ENCODE measurements at places on chromosomes 4 and X.

DNA sequence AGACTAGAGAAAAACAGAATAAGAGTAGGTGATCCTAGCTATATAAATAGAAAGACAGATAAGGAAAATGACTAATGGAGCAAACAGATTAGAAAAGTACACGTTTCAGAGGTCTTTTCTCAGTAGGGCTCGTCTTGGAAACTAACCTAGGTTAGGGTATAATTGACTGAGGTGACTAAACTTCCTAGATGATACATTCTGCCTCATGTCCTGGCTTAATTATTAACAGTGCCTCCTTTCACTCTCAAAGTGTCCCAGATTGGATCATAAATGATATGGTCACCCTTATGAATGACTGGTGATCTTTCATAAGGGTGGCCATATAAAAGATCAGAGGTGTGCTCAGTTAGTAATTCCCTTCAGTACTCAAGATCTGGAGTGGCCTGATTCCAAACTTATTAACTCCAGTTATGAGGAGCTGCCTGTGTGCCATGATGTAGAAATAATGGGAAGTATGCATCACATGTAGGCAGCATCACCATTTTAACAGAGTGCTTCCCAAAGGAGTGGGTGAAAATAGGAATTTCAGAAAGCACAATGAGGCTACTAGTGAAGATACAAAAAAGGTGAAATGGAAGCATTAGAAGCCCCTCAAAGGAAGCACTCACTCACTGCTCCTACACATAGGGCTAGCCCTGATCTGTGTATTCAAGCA lies 14.7 kb upstream of the GRIA3 start:
- DNase-seq = no peak

- DNase-seq = no peak
These were observed 23.8 kb upstream of the NSG1 start for GRCh38 chr4:4362991-4363697.

GRCh38 chrX:25083661-25084060 lies 67.9 kb upstream of the ARX start:
- DNase-seq = no peak

- DNase-seq = no peak
These were observed 32.8 kb downstream of the HDAC8 start for GRCh38 chrX:72539822-72540221.

GRCh38 chr4:141350122-141350905 lies 129.6 kb downstream of the ZNF330 start:
- no peak for DNase-seq

GRCh38 chr4:17033025-17033767 lies 134.8 kb upstream of the LDB2 start:
- DNase-seq = no peak

DNA sequence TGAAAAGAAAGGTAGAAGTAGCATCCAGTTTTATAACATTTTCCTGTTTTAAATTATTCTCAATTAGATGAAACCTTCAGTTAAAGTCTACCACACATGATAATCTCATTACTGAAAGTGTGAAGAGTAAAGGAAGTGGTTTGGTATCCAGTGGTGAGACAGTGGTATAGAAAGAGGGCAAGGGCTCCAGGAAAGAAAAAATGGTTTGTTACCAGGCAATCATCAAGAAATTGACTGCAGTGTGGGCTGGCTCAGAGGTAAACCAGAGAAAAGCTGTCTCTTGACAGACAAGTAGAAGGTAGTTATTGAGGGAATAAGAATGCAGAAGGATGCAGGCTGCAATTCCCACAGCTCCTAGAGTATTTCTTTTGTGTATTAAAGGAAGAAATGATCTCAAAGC lies 406.2 kb downstream of the TLL1 start:
- no peak for DNase-seq

- DNase-seq = no peak
These were observed 230.9 kb downstream of the C4orf33 start for GRCh38 chr4:129326571-129327460.

DNA sequence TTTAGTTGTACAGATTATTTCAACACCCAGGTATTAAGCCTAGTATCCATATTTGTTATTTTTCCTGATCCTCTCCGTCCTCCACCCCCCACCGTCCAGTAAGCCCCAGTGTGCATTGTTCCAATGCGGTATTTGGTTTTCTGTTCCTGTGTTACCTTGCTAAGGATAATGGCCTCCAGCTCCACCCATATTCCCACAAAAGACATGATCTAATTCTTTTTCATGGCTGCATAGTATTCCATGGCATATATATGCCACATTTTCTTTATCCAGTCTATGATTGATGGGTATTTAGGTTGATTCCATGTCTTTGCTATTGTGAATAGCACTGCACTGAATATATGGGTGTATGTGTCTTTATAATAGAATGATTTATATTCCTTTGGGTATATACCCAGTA lies 22.1 kb upstream of the LNX1 start:
- no peak for DNase-seq

DNA sequence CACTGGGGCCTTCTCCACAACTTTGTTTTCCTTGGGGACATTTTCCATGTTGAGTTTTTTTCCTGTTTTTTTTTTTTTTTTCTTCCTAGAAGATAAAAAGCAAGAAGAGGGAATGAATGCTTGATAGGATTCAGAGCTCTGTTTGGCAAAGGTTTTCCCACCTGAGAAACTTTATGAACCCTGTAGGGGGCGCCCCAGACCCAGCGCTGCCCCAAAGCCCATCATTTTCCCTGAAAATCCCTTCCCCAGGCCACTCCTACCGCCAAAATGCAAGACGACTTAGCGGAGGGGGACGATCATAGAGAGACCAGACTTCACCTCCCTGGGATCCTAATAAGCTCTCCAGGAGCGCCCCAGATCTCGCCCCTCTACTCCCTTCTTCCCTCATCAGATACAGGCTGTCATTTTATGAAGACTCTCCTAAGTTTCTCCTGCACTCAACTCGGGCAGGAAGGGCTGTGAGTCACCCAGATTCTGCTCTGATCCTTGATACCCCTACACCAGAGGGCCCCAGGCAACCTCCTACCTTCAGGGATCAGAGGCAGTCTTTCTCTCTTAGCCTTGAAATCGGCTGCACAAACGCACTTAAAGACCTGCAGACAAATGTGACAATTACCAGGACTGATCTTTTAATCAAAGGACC lies 1.4 kb downstream of the BEX5 start:
- peak; percentile 35 for DNase-seq

DNA sequence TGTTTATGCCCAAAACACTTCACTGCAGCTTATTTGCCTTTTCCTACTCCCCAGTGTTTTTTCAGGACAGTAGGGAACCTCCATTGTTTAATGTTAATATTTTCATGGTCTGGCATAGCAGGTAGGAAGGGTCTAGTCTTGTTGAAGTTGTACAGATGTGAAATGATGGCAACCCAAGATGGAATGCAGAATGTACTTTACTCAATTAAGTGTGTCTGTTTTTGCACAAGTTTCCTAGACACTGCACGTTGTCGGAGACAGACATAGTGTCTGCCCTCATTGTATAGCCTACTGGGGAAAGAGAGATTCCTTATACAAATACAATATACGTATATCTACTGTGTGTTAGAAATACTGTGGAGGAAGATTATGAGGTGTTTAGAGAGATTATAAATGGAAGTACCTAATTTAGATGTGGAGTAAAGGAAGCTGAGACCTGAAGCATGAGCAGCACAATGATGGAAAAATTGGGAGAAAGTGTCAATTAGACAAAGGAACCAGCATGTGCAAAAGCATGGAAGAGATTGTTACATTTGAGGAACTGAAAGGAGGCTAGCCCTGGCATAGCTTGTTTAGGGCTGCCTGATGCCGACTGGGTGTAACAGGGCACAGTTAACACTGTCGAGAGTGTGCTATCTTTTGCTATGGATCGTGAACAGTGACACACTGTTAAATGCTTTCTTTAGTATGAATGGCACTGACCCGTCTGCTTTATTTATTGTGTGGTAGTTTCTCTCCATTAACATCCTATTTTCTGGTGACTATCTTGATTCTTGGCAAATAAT lies 18.4 kb downstream of the CPEB2 start:
- no peak for DNase-seq

DNA sequence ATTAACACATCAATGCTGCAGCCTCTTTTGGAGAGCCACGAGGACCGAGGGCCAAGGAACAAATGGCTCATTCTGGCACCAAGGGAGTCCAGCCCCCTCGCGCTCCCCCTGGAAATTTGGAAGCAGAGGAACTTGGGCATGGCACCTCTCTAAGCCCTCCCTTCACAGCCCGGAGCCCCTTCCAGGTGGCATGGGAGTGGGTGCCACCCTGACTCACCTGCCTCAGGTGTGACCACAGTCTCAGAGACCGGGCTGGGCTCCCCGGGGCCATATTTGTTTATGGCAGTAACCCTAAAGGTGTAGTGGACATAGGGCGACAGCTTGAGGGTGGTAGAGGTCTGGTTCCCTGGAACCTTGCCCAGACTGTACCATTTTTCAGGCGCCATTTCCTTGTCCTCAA lies 18.8 kb downstream of the L1CAM start:
- no peak for DNase-seq

DNA sequence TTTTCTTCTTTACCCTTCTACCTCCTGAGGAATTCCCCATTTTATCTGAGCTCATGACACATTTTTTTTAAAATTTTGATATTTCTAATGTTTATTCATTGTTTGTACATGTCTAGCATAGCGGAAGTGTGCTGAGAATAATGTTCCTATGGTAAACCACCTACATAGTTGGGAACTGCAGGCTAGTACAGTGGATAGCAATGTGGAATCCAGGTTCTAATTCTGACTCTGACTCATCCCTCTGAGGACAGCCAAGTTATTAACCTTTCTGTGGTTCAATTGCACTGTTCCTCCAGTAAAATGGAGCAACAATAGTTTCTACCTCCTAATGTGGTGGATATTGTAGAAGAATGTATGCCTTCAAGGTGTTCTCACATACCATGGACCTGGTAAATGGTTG lies 20.6 kb upstream of the APELA start:
- DNase-seq = no peak

GRCh38 chrX:114903618-114904017 lies 113.8 kb downstream of the IL13RA2 start:
- DNase-seq = no peak

DNA sequence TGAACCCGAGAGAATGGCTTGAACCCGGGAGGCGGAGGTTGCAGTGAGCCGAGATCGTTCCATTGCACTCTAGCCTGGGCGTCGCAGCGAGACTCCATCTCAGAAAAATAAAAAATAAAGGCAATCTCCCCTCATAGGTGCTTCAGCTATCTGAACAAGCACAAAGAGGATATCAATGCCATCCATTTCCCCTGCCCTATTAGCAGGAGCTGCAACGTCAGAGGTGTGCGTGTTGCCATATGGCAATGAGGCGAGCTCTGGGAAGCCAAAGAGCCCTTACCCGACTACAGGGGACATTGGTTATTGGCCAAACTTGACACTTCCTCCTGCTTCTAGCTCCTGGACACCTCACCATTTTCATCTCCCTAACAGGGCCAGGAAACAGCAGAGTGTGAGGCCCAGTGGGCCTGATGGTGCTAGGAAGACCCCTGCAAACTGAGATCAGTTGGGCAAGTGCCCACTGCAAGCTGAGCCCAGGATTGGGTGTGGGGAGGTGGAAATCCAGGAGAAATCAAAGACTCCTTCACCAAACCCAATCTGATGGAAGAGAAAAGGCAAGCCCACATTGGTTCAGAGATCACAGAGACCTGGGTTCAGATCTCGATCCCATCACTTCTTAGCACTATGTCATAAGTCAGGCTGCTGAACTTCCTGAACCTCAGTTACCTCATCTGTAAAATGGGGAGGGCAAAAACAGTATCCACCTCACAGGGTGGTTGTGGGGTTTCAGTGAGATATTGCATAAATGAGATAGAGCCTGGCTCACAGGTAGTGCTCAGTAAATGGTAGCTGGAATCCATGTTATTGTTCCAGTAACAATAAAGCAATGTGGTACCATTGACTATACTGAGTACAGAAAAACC lies 21.2 kb downstream of the SLC25A5 start:
- DNase-seq = no peak

DNA sequence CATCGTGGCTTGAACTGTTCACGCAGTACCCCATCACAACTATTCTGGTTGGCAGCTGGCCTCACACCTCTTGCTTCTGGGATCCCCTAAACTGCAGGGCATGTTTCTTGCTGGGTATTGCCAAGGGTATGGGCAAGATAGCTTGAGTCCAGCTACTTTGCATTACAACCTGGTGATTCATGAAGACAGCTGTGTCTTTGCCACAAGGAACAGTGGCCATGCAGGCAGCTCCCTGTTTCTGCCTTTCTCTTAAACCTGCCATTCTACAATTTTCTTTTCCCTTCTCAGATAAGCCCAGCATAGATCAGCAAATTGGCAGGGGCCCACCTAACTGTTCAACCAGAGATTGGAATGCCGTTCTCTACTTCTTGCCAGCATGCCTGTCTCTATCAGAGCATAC lies 42.8 kb downstream of the TENM3 start:
- DNase-seq = no peak

DNA sequence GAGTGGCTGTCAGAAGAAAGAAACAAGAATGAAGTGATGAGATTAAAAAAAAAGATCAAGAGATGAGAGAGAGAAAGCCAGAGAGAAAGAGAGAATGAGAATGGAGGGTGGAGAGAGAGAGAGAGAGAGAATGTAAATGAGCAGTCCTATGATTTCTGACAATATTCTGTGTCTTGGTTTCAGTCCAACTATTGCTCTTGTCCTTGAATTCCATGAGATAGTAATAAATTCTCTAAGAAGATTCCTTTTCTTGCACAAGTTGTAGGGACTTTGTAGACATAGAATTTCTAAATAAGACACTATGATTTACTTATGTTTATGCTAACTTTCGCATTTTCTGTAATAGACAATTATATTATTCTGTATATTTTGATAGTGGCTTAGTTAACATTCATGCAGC lies 149.6 kb upstream of the CTSO start:
- no peak for DNase-seq

DNA sequence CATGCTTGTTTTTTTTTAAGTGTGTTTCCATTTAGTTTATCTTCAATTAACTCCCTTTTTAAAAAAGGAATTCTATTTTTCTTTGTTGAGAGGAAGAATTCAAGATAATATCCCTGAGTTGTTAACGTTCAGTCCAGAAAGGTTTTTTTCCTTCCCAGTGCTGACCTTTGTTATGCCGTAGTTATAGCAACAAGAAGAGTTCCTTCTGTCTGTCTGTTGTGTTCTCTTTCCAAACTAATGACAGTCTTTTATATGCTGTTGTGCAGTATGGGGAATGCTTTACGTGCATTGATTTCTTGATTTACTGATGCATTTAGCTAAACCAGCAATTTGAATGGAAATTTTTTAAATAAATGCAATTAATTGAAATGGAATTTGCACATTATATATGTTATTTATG lies 6.6 kb upstream of the CXXC4 start:
- no peak for DNase-seq

- DNase-seq = no peak
These were observed 271.6 kb downstream of the TLL1 start for GRCh38 chr4:166144607-166145006.

DNA sequence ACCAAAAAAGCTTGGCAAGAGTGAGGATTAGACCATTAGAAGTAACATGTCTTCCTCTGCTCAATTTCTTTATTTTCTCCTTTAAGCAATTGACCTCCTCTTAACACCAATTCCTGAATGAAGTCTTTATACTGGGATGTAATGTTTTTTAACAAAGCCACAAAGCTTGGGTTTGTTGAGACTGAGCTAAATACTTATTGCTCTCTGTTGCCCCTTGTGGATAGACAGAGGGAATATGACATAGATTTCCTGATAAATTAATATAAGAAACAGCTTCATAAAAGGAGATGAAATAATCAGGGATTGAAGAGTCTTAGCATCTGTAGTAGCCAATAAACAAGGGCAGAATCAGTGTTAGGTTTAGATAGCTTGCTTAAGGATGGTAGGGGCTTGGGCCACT lies 57.6 kb downstream of the CCDC160 start:
- DNase-seq = no peak
